Large intestine (tissue), 12 donors: ENCODE measurements at places on chromosomes 4 and X.

DNA sequence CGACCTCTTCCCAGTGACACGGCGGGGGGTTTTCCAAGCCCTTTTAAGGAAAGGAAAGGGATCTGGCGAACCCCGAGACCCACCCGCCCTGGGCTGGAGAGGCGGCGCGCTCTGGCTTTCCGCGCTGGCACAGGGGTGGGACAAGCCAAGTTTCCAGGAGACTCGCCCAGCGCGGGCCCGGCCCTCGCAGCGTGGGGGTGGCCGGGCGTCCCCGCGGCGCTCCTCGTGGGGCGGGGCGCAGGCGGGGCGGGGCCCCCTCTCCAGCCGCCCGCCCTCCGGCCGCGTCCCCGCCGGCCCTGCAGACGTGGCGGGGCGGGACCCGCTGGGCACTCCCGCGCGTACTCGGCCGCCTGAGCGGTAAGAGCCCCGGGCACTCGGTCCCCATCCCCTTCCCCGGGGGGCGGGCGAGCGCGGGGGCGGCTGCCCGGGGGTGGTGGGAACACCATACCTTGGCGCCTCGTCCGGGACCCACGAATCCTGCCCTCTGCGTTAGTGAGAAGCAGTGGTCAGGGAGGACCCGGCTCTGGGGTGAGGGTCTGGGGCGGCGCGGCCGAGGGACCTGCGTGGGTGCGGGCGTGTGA is at the start of gene FAM114A1:
TSS of gene FAM114A1 (plus strand) at position 329 of the 581 bp plus-strand sequence. CDS start 10,273 bp downstream, outside the sequence.
- peak; percentile 73 for DNase-seq

DNA sequence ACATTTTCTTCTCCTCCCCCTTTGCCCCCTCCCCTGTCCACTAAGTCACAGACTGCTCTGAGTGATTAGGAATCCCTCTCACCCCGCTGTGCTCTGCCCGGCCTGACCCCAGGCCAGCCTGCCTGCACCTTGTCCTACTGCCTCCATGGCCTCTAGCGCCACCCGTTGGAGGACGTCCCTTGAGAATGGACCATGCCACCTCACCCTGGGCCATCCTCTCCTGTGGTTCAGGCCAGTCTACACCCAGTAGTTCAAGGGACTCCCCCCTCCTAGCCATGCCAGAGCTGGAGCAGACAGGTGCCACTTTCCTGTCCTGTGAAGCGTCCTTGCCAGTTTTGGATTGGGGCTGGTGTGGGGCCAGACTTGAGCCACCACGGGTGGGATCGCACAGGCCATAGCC is 9.7 kb upstream of the IRAK1 start:
- DNase-seq = no peak

DNA sequence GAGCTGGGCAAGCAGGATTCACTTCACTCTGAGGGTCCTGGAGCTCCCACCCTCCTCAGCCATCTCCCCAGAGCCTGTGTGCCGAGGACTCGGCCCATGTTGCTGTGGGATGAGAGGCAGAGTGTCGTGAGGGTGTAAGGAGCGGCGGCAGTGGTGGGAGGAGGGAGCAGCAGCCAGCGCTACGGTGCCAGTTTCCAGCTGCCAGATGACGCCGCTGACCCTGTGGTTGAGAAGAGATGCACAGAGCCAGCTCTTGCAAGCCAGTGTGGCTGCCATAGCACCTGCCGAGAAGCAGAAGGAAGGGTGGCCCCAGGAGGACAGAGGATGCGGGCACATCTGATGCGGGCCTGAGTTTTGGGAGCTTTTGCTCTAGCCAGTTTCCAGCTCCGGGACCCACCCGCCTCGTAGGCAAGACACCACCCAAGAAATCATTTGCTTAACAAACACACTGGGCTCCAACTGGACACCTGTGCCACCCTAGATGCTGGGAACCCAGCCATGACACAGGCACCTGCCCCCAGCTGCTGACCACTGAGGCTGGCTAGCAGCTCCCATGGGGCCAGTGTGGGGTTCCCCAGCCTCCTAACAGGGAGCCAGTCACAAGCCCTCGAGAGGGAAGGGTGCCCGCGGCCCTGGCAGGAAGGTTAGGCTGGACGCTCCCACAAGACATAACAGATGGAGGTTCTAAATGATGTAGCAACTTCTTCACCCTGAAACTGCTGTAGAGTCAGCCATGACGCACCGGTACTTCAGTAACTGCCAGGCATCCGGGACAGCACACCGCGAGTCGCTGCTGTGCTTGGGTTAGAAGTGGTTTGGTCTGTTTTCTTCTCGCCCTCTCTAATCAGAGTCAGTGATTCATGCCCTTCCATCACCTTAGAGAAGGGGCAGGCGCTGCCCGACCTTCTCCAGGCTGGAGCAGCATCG is 8.9 kb downstream of the MSANTD1 start:
- no peak for DNase-seq

- DNase-seq = no peak
Observed at GRCh38 chr4:44016570-44017421, 431.8 kb downstream of the KCTD8 start.

DNA sequence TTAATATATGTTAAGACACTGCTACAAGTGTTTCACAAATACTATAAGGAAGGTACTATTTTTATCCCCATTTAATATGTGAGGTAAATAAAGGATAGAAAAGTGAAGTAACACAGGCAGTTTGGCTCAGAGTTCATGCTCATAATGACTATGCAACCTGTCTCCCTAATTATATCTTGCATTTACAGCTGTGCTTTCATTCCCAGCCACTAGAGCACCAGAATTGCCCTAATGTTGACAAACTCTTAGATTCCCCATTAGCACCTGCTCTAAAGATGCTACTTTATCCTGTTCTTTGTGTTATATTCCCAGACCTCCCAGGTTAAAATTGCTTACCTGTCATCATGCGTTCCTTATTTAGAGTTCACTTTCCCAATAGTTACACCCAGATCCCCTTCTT is 833.6 kb downstream of the CCSER1 start:
- no peak for DNase-seq

GRCh38 chr4:28759064-28759463 is 1898.4 kb downstream of the STIM2 start:
- DNase-seq = no peak

- DNase-seq = no peak
Observed at GRCh38 chr4:188439641-188440311, 300.5 kb downstream of the TRIML1 start.

DNA sequence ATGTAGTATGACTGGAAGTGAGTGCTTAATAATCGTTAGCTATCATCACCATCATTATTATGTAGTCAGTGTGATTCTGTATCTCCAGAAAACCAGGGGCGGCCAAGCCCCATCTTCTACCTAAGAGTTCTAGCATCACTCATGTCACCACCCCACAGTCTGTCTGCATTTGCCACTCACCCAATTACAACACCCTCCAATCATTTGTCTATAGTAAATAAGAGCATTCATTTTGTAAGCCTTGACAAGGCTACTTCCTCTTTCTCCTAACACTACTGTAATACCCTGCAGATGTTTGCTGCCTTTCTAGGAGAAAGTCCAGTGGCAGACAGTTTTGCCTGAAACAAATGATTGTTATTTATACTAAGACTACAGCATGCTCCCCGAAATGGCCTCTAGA is 15.8 kb upstream of the IL21 start:
- no peak for DNase-seq

DNA sequence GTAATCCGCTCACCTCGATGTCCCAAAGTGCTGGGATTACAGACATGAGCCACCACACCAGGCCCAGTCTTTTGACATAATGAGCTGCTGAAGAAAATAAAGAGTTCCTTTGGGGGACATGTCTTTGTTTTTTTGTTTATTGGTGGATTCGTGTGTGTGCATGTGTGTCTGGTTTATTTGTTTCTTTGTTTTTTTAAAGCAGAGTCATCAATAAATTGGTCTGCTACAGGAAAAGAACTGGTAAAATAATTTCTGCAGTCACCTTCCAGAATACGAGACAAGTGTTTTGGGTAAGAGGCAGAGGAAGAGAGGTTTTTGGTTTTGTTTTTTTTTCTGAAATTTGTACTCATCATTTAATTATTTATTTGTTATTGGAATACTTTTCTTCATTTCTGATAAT is 51.5 kb upstream of the PPP3CA start:
- DNase-seq = no peak

DNA sequence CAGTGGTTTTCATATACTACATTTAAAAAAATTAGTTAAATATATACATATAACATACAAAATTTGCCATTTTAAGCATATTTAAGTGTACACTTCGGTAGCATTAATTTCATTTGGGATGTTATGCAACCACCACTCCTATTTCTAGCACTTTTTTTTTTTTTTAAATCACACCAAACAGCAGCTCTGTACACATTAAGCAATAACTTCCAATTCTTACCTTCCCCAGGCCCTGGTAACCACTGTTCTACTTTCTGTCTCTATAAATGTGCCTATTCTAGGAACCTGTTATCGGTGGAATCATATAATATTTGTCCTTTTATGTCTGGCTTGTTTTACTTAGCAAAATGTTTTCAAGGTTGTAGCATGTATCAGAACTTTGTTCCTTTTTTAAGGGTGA is 39.1 kb downstream of the TMEM164 start:
- DNase-seq = no peak

DNA sequence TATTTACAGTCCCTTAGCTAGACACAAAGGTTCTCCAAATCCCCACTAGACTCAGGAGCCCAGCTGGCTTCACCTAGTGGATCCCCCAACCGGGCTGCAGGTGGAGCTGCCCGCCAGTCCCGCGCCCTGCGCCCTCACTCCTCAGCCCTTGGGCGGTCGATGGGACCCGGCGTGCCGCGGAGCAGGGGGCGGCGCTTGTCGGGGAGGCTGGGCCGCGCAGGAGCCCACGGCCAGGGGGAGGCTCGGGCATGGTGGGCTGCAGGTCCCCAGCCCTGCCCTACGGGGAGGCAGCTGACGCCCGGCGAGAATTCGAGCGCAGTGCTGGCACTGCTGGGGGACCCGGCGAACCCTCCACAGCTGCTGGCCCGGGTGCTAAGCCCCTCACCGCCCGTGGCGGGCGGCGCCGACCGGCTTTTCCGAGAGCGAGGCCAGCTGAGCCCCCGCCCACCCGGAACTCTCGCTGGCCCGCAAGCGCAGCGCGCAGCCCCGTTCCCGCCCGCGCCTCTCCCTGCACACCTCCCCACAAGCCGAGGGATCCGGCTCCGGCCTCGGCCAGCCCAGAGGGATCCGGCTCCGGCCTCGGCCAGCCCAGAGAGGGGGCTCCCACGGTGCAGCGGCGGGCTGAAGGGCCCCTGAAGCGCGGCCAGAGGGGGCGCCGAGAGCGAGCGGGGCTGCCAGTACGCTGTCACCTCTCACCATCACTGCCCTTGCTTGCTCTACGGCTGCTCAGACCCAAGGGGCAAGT is 39.4 kb downstream of the WFS1 start:
- DNase-seq = peak; percentile 45

DNA sequence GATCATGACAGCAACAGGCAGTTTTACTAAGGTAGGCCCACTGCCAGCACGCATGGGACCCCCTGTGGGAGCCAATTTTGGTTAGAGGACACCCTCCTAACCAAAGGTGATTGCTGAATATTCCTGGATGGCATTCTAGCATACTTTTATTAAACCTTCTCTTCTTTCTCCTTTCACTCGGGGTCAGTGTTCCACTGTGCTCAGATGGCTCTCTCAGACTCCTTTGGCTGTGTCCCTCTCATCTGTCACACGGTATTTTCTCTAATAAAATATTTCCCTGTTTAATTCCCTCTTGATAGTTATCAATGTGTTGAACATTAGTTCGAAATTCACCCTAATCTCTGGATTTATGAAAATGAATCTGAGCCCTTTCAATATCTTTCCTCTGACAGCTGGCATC is 1315.3 kb downstream of the FSTL5 start:
- DNase-seq = no peak

DNA sequence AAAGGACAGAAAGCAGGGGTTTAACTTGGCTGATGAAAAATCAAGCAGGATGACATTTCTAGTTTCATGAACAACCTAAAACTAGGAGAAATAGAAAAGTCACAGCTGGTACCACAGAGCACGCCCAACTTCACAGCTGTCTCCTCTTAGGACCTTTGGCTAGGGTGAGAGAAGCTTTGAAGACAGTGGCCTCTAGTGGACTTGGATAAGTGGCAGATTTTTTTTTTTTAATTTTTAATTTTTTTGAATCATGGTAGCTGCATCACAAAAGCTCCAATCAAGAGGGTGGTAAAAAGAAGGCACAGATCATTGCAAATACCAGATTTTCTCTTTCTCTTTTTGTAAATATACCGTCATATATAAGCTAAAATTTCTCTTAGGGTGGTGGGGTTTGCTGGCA is 20.2 kb upstream of the MAP3K15 start:
- no peak for DNase-seq

GRCh38 chr4:183374950-183375555 is 52.8 kb upstream of the CLDN24 start:
- DNase-seq = no peak

DNA sequence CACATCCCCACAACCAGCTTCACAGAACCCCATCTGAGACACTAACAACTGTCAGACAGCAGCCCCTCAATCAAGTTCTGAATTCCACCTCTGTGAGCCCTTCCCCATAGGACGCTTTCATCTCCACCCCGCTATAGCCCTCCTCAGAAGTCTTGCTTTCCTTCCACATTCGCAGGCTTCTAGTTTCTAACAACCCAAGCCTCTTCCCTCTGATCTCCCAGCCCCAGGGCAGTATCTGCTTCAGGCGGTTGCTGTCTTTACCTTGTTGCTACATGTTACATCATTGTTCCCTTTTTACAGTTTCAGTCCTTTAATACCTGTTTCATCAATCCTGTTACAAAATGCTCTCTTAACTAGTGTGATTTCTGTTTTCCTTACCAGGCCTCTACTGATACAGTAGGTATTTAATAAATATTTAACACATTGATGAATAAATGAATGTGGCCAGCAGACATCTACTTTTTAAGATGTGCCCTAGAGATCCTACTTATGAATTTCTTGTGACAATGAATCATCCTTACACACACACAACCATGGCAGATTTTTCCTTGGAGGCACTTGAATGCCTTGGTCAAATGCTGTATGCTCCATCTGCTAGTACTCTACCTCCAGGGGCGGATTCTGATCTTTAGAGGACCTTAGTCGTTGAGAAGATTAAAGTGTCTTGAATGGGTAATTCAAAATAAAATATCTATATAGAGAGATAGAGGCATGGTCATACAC is 164.7 kb upstream of the SLIT2 start:
- DNase-seq = no peak

- no peak for DNase-seq
Observed at GRCh38 chr4:119027811-119028210, 107.8 kb upstream of the MYOZ2 start.

DNA sequence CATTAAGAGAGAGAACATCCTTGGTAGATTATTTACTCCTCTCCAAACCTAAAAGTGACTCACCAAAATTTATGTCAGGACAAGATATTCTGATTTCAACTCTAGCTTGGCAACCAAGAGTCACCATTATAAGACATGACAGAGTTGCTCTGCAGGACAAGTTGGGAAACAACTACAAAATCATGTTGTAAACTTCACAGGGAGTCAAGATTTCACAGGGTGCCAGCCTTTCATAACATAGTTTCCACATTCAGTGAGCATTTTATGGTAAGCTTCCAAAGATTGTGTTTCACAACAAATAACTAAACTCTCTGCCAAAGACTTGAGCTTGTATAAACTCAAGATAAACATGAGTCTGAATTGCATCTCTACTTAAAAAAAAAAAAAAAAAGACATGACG is 121.0 kb upstream of the DIAPH2 start:
- no peak for DNase-seq

DNA sequence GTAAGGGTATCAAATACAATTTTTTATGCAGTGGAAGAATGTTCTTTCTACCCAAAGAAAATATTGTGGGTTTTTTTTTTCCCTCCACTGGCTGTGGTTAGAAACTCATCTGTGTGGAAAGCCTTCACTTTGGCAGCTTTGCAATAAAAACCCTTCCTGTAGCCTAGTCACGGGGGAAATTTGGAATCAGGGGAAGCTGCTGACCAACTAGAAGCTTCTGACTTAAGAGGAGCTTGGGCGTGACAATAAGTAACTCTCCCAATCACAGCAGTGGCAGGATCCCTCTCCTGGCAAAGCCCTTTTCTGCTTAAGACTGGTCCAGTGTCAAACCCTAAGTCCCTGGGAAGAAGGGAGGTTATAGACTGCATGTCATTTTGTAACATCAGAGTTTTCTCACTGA is 87.9 kb downstream of the LRRC66 start:
- DNase-seq = no peak
